ENCODE measurements at places on chromosomes 1 and 21.

GRCh38 chr1:201545851-201546492, 7.0 kb downstream of the NAV1 start:
- no peak for DNase-seq

GRCh38 chr1:183353597-183353996, 64.6 kb downstream of the NMNAT2 start:
- DNase-seq: no peak

- no peak for DNase-seq
Measured at GRCh38 chr1:7623842-7624241, 147.3 kb upstream of the VAMP3 start.

DNA sequence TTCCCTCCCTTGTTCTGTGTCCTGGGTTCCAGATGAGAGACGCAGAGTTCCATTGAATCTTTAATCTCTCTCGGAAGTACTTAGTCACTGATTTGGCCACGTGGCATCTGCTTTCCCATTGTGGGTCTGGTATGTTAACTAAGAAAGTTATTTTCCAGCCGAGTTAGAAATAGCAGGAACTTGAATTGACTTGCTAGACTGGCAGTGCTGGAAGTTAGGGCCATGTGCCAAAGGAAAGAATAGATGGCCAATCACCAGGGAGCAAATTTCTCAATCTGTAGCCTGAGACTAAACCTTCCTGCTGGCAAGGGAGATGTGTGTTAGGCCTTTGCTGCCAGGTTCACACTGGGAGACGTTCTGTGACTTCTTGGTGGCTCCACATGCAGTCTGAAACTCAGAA, 24.2 kb upstream of the SLFNL1 start:
- DNase-seq: no peak

DNA sequence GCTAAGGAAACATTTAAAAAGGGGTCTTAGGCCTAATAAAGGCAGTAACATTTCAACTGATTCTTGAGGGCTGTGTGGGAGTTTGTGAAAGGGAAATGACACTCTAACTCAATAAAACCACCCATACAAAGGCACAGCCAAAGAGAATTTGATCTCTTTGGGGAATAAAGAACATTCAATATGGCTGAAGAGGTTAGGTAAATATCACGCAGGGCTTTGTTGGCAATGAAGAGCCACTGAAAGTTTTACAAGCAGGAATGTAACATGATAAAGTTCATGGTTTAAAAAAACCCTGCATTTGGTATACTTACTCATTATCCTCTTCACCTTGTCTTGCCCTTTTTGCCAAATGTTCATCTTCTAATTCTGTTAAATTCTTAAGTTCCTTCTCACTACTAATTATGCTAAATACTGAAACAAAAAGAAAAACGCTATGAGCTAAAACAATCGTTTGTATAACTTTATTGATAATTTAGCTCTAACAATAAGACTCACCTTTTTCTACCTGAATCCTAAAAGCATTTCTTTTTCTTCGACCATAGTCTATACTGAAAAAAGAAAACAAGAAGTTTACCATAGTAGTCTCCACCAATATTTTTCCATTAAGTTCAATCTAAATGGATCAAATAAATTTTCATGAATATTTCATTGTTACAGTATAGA, 12.5 kb downstream of the NVL start:
- no peak for DNase-seq

DNA sequence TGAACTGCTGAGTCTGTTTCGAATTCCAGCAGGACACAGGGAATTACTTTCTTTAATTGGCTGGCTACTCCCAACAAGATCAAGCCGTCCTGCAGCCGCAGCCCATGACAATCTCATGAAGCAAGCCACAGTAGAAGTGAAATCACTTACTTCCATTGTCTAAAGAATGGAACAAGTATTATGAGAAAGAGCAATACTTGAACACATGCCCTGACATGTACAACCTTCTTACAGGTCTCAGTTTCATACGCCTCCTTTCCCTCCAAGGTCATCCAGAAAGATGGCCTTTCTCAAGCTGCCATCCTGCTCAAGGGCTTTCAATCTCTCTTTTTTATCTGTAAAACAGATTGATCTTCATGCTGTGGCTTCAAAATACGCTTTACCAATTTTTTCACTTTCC, 85.1 kb downstream of the PCSK9 start:
- no peak for DNase-seq

- DNase-seq: peak; percentile 17
Measured at GRCh38 chr1:238252033-238252802, 361.5 kb upstream of the ZP4 start.

DNA sequence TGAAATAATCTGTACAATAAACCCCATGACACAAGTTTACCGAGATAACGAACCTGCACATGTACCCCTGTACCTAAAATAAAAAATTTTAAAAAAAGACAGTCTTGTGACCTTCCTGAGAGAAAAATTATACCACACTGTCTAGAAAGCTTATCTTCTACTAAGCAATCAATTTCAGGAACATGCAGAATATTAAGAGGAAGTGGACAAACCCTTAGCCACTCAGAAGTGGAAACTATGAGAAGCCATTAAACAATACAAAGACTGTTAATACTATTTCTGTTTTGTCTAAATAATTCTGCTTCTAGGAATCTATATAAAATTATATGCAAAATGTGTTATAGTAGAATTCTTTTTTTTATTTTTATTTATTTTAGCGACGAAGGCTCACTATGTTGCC, 93.9 kb downstream of the ADAMTS1 start:
- DNase-seq: no peak

GRCh38 chr1:231584117-231584516, 42.5 kb upstream of the DISC1 start:
- DNase-seq: no peak
